PC-3 (cell line): ENCODE measurements at places on chromosomes 6 and 20.

DNA sequence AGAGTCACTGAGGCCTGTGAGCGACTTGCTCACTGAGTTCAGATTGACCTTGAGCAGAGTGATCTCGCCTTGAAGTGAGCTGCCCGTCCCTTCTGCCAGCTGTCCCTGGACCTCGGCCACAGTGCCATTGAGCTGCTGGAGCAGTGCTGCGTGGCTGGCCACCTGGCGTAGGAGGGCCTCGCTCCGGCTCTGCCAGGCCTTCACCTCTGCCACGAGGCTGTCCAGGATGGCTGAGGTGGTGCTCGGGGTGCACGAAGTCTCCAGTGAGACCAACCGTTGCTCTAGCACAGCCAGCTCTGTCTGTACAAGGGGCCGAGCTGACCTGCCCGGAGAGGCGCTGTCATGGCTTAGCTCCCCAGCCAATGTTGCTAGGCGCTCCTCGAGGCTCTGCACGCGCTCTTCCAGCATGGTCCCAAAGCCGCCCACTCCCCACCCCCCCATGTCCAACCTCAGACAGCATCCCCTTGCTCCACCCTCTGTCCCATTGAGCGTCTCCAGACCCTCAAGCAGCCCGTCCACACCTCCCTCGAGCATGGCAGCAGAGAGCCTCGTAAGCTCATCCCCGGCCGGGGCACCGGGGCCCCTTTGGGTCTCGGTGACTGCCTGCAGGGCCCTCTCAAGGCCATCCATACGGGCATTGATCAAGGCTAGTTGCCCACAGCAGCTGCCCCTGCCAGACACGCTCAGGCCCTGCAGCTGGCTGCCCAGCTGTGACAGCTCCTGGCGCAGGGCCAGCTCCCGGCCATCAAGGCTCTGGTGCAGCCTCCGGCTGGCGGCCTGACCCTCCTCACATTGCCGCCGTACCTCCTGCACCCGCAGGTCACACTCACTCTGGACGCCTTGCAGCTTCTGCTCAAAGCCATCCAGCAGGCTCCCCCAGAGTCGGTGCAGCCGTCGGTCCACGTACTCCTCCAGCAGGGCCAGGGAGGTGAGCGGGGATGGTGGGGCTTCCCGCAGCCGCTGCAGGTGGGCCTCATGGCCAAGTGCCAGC lies 4.6 kb downstream of the EMILIN3 start:
- no peak for DNase-seq

- no peak for DNase-seq
Measured at GRCh38 chr20:62739067-62739466, 30.4 kb downstream of the NTSR1 start.

- peak; percentile 71 for DNase-seq
Measured at GRCh38 chr6:82251942-82252341, 4.4 kb upstream of the IBTK start.

DNA sequence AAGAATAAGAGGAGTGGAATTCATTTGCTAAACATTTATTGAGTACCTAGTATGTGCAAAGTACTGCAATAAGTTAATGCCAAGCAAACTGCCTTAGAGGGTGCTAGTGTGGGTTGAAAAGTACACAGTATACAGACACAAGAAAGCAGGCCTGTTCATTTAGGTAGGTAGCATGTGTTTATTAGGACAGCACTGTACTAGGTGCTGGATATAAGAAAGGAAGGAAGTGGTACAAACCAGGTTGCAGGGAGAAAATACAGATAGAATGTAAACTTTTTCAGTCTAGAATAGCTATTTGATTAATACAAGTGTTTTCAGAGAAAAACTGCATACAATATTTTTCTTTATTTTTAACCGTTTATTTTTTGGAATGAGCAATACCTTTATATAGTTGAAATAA lies 68.1 kb downstream of the PHF20 start:
- no peak for DNase-seq

GRCh38 chr6:128479048-128479666 lies 41.2 kb downstream of the PTPRK start:
- DNase-seq = no peak

GRCh38 chr6:73329201-73329600 lies 24.9 kb downstream of the DPPA5 start:
- DNase-seq = no peak

DNA sequence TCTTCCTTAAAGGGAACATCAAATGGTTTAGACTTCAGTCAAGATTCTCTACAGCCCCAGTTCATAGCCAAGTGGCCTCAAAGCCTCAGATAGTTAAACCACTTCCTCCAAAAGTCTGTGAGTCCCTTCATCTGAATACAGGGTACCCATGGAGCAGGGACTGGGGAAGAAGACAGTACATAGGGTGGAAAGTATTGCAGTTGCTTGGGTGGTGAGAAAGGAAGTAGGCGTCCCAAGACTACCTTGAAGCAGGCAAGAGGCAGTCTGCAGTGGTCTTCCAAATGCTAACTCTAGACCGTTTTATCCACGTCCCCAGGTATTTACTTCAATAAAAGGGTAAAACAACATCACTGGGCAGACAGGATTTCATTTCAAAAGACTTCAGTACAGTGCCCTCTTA lies 2.0 kb downstream of the FYN start:
- DNase-seq = no peak

- no peak for DNase-seq
Measured at GRCh38 chr6:149852881-149853280, 11.3 kb downstream of the LRP11 start.

DNA sequence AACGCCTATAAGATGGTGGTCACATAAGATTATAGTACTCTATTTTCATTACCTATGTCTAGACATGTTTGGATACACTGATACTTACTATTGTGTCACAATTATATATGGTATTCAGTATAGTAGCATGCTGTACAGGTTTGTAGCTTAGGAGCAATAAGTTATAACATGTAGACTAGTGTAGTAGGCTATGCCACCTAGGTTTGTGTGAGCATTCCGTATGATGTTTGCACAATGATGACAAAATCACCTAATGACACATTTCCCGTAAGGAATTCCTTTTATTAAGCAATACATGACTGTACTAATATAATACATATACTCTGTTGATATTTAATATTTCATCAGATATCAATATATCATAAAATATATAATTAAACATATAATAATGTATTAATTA lies 540.7 kb downstream of the BMP2 start:
- peak; percentile 36 for DNase-seq

DNA sequence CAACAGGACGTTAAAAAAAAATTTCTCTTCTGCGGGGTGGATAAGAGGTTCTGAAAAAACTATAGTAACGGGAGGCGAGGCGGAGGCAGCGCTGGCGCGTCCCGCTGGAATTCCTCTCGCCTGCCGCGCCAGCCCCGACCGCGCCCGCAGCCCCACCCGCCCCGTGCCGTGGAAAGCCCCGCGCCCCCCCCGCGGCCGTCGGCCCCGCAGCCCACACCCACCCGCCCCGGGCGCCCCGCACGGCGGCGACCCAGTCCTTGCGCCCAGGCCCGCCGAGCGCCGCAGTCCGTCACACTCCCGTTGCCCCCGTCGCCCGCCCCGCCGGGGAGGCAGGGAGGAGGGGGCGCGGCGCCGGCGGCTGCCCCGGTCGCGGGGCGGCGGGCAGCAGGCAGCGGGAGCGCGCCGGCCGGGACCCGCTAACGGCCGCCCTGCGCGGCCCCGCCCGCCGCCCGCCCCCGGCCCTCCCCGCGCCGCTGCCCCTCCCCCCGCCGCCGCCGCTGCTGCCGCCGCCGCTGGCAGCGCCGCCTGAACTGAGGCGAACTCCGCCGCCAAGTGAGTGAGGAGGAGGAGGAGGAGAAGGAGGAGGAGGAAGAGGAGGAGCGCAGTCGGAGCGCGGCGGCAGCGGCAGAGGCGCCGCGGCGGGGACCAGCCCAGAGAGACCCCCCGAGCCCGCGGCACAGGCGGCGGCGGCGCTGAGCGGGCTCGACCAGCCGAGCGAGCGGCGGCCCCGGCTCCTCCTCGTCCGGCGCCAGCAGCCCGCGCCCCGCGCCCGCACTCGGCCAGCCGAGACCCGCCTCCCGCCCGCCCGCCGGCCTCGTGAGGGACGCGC lies at the start of gene QKI:
TSS of gene QKI (plus strand) at position 602 of the 829 bp plus-strand sequence. CDS start 476 bp downstream, outside the sequence.
- peak; percentile 69 for DNase-seq

DNA sequence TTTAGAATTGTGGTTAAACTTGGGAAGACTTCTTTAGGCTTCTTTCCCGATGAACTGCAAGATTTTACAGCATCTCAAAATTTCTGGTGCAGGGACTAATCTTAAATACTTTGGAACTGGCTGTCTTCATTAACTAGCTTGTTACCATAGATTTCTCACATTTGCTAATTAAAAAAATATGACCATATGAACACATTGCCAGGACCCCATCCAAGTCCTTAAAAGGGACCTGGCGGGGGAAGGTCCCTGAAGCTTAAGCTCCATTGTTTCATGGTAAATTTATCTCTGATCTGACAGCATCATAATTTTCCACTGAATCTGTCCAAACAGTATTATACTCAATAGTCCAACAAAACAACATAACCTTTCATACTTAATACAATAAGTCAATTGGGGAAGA lies 517.8 kb upstream of the FLRT3 start:
- DNase-seq = no peak

GRCh38 chr6:168093071-168093505 lies 14.1 kb upstream of the FRMD1 start:
- no peak for DNase-seq

DNA sequence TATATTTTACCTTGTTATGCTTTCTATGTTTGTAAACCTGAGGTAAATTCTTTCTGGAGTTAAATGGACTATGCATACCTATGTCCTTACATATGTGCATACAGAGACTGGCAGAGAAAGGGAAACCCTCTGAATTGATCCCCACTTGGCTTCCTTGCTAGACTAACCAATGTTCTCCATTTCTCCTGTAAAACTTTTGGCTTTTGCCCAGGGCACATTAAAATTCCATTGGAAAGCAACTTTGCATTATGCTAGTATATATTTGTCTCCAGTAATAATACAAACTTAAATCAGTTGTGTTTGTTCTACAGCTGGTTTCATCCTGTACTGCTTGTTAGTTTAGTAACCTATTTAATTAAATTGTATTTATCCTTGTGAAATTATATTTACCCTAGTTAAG lies 646.0 kb upstream of the MARCKS start:
- no peak for DNase-seq

DNA sequence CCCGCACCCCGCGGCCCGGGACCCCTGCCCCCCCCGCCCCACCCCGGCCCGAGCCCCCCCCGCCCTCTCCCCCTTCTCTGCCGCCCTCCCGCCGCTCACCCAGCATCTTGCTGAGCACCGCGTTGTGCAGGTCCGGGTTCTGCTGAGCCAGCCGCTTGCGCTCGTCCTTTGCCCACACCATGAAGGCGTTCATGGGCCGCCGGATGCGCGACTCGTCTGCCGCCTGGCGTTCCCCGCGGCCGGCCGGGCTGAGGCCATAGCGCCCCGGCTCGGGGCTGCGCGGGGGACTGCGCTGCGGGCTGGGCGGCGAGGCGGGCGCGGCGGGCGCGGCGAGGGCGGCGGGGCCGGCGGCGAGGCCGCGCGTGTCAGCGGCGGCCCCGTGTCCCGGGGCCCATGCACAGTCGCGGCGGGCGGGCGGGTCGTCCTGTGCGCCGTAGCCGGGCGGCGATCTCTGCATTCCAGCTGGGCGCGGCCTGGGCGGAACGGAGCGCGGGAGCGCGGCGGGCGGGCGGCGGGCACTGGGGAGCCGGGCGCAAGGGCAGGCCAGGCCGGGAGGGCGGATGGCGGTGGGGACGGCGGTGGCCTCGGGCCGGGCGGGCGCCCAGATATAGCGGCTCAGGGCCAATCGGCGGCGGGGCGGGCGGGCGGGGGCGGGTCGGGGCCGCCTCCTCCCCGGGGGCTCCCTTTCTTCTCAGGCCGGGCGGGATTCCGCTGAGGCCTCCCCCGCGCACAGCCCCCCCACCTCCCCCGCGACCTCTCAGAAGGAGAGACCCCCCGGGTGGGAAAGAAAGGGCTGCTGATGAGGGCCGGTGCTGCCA lies at the start of gene SOX18:
TSS of gene SOX18 (minus strand) at position 580 of the 818 bp plus-strand sequence. CDS start at position 457, 123 bp downstream.
- DNase-seq = peak; percentile 31

DNA sequence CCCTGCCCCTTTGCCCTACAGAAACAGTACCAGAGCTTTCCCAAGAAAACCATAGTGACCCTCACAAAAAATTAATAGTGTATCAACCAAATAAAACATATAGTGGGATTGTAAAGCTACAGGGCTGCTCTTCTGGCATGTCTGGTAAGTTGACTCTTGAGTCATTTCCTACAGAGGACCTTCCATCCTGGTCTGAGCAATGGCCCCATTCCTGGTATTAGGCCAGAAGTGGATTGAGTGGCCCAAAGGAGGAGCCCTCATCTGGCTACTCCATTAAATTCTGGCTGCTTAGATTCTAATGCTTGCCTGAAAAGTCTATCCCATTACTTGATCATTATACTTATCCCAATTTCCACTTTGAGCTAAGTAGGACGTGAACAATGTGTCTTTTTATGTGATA lies 150.9 kb upstream of the HMGN3 start:
- peak; percentile 72 for DNase-seq

DNA sequence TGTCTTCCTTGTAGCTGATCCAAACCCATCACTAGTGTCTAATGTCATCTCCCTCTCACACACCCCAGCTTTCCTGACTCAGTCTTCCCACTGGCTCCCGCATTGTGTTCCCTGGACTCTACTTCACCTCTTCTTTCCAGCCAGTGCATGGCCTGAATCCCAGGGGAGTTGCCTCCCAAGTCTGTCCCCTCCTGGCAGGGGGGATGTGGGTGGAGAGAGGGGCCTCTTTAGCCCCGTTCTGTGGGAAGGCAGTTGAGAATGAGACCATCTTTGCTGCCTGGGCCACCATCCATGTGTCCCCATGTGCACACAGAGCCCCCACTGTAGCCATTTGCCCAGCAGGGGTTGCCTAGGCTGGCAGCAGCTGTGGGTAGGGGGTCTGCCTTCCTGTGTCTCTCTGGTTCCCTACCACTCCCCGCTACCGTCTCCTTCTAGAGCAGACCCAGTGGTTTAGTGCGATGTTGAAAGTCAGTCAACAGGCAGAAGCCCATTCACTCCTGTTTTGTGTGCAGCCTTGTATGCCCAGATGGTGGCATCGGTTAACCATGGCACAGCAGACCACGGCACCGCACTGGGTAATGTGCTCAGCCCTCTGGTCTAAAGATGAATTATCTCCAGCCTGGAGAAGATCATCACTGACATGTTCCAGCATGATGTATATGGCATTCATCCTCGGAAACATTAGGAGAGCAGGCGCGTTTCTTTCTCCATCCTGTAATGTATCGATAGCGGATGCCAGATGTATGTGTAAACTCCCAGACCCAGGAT lies 178.8 kb upstream of the SNX9 start:
- DNase-seq = peak; percentile 28

GRCh38 chr6:43972179-43972912 lies 154.9 kb downstream of the MRPL14 start:
- DNase-seq = peak; percentile 55

- no peak for DNase-seq
Measured at GRCh38 chr6:25842526-25842925, 10.7 kb upstream of the SLC17A1 start.

- DNase-seq = no peak
Measured at GRCh38 chr6:6390849-6391602, 70.6 kb upstream of the F13A1 start.
